ENCODE measurements at places on chromosomes 11 and 22. TPM values are rescaled to one million over a fixed set of nuclear protein-coding genes. Genes with fewer than 3 reads are reported as not detected.

Gene OR52D1
- not detected for total RNA-seq

Gene C22orf15
- 0.86 TPM for total RNA-seq

Gene UCP2
- total RNA-seq: 4.9 TPM

Gene MAP6
- 0.57 TPM for total RNA-seq

Gene APOA1
- total RNA-seq: not detected

Gene RFPL2
- not detected for total RNA-seq

Gene KRTAP5-2
- not detected for total RNA-seq

Gene PTPN5
- total RNA-seq: not detected

Gene POLDIP3
- 30.2 TPM for total RNA-seq

Gene TSSC4
- total RNA-seq: 57.8 TPM

Gene GVQW3
- total RNA-seq: 1.1 TPM

Gene FXYD2
- total RNA-seq: 0.22 TPM

Gene E2F8
- total RNA-seq: 1.7 TPM

Gene FADS2
- total RNA-seq: 385 TPM

Gene ROM1
- total RNA-seq: 4.6 TPM

Measured in placental pericyte (primary cell).